ENCODE measurements at places on chromosomes 7 and 10.

- DNase-seq: no peak
These were observed 14.8 kb upstream of the PRKAR1B start for GRCh38 chr7:741850-742249.

DNA sequence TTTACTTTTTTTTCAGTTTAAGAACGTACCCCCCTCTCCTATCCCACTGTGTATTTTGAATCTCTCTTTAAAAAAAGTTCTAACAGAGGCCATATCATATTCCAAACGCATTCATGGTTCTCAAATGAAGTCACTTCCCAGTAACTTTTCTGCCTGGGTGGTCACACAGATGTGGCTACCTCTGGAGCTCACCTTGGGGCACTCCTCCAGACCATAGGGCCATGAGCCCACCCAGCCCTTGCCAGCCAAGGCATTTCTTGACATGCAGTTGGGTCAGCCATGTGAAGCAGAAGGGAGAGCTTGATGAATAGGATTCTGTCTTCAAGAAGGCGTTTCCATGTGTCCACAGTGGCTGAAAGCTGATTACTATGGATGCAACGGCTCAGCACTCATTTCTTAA is 239.3 kb downstream of the RAB11FIP2 start:
- no peak for DNase-seq

DNA sequence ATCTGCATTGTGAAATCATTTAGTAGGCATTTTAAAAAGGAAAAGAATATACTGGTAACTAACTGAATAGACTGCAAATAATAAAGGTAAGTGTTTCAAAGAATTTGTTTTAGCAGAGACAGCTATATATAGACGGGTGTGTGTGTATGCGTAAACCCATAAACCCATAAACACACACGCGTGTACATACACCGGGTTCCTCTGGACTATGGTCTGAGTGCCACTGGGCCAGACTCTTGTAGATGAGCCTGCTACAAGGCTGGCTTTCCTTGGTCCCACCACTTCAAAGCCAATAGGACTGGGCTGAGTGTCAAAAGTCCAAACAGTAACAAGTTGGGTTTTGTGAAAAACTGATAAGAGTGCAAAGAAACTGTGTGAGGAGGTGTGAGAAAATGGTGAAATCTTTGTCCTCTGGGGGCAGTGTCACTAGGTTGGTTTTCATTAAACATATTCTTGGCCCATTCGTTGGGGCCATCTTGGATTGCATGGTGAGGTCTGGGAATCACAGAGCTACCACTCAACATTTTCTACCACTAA is 39.8 kb downstream of the GNA12 start:
- no peak for DNase-seq

DNA sequence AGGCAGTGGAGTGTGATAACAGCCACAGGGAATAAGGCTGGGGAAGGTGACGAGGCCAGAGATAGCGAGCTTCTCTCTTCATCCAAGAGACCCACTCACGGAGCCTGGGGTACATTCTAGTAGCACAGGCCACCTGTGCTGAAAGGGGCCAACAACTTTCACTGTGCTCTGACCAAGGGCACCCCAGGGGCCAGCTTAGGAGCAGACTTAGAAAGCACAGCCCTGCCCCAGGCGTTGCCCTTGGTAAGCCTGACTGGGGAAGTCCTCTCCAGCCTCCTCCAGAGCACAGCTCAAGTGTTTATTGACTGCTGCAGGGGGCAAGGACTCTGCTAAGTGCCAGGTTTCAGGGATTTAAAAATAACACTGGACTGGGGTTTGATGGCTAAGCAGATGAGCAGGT is 44.7 kb downstream of the EBF3 start:
- no peak for DNase-seq

GRCh38 chr7:41655426-41655825 is 47.5 kb downstream of the INHBA start:
- no peak for DNase-seq

DNA sequence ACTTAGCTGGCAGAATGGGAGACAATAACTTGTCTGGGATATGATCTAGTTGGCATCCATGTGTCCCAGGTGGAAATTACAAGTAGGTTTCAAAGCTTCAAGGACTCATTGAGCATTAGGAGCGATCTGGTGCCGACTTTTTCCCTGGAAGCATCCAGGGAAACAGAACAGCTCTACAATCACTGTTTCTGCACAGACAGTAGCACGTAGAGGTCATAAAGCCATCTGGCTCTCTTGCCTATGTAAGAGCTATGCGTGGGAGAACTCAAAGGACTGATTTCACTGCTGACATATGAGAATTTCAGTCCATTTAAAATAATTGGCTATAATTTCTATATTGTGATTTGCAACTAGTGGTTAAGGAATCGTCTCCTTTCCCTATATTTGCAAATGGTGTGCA is 791.7 kb downstream of the REEP3 start:
- no peak for DNase-seq

- DNase-seq: peak; percentile 88
These were observed 1.1 kb downstream of the MAP3K8 start for GRCh38 chr10:30435073-30435422.

DNA sequence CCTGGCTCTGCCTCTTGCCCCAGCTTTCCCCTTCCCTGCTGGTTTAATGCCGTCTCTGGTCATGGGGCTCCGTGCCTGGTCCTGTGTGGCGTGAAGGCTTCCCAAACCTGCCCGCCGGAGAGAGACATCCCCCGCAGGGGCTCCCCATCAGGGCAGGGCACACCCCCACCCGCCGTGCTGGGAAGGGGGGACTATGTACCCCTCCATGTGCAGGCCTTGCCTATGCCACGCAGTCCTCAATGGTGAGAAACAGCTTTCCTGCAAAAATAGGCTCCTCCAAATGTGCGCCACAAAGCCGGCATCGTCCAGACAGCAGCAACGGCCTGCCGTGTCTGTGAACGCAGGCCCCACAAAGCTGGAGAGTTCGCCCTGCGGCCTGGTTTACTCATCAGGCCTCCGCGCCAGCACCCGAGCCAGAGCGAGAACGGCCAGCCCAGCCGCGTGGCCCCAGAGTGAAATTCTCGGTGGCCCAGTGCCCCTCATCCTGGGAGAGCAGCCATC is 313.4 kb downstream of the DNAJB6 start:
- no peak for DNase-seq

DNA sequence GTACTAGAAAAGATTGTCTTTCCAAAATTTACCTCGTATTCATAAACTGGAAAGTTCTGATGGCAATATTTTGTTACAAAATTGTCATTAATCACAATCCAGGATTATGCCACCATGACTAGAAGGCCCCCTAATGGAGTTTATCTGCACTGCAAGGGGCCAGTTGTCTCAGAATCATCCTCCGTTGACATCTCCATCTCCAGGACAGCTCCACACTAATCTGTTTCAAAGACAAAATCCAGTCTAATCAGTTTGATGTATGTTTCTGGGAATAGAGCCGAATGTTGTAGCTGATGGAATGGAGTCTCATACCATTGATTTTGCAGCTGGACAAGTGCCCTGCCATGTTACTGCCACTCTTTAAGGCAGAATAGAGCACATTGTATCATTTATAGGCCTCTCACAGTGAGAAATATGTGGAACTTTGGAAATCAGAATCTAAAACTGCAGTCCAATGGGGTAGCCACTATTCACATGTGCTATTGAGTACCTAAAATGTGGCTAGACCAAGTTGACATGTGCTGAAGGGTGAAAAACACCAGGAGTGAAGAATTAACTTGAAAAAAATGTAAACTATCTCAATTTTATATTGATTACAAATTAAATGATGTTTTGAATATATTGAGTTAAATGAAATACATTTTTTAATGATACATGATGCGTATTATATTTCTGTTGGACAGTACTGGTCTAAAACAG is 38.3 kb upstream of the TOMM7 start:
- peak; percentile 48 for DNase-seq

GRCh38 chr7:78620920-78621319 is 822.3 kb downstream of the PHTF2 start:
- DNase-seq: no peak

GRCh38 chr10:129126982-129127381 is 340.1 kb upstream of the MGMT start:
- DNase-seq: no peak

GRCh38 chr10:117137031-117137910 is 799 bp downstream of the VAX1 start:
- DNase-seq: no peak

- DNase-seq: no peak
These were observed 78.1 kb downstream of the ARL4A start for GRCh38 chr7:12765431-12766100.

- DNase-seq: no peak
These were observed 91.5 kb downstream of the VPS41 start for GRCh38 chr7:38817526-38817925.

DNA sequence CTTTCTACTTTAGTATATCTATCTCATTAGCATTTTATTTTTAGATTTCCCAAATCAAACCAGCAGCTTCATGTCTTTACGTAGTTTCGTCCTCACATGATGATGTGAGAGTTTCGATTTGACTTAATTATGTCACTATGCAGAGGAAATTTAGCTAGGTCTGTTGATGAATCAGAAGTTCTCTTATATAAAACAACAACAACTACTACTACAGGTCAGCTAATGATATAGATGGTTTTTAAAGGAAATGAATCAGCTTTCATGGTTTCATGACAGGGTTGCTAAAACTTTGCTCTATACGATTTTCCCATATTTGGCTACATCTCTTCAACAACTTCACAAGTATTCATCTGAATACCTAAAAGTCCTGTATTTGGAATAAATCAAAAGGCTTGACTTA is 28.6 kb downstream of the JAZF1 start:
- DNase-seq: no peak

GRCh38 chr10:127826154-127826725 is 66.5 kb downstream of the CLRN3 start:
- DNase-seq: no peak

- DNase-seq: no peak
These were observed 911.6 kb downstream of the LRMDA start for GRCh38 chr10:76342996-76343395.

DNA sequence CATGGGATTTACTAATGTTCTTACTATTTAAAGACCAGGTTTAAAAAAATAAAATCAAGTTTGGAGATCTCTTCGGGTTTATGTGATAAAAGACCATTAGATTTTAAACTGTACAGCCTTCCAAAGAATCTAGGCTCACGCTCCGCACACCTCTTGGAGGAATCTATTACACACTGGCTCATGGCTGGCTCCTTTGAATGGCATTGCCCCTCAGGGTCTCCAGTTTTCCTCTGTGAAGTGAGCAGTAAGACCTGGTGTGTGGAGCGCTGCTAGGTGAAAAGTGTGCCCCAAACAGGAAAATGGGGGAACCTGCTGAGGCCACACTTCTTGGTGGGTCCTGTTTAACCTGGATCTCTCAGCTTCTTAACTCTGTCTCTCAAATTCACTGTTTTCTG is 142.3 kb downstream of the KAT6B start:
- no peak for DNase-seq

DNA sequence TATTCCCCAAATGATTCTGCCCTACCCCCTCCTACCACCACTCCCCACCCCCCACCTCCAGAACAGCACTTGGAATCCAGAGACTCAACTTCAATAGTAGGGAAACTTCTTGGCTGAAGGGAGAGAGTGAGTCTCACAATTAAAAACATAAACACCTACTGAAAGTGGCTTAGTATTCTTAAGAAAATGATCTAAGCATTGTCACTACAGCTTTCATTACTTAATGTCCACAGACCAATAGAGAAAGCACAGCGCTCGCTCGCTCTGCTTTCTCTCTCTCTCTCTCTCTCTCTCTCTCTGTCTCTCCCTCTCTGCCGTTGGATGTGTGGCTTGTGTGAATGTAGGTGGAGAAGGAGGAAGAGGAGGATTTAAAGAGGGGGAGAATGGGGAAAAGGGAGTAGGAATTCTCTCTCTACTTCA is 1.5 kb upstream of the SEMA3A start:
- no peak for DNase-seq

GRCh38 chr10:19071946-19072345 is 23.3 kb downstream of the MALRD1 start:
- no peak for DNase-seq

DNA sequence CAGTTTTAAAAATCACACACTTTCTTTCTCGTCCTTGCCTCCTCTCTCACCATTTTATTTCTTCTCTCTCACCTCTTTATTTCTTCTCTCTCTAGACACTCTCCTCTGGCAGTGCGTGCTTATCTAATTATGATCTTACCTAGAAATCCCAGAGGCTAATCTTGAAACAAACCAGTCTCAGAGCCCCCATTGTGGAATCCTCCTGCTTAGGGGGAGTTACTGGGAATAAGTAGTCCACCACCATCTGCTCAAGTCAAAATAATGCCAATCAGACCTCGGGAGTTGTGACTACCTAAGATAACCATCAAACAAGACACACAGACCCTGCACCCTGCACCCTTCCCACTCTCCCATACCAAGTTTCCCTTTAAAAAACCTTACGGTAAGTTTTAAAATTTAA is 256.9 kb downstream of the POM121L12 start:
- no peak for DNase-seq

GRCh38 chr7:96952974-96953391 is 52.4 kb upstream of the DLX6 start:
- DNase-seq: no peak

DNA sequence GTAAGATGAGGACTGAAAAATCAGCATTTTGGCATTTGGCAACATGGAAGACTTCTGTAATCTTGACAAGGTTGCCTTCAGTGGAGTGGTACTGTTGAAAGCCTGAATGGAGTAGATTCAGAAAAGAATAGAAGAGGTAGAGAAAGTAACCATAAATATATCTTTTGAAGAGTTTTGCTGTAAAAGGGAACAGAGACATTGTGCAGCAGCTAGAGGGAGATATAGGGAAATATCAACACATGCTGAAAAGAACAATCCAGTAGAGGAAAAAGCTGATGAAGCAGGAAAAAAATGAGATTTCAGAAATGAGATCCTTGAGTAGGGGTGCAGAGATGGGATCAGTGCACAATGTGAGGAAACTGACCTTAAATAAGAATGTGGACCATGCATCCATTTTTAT is 60.0 kb downstream of the RAPGEF5 start:
- peak; percentile 20 for DNase-seq

DNA sequence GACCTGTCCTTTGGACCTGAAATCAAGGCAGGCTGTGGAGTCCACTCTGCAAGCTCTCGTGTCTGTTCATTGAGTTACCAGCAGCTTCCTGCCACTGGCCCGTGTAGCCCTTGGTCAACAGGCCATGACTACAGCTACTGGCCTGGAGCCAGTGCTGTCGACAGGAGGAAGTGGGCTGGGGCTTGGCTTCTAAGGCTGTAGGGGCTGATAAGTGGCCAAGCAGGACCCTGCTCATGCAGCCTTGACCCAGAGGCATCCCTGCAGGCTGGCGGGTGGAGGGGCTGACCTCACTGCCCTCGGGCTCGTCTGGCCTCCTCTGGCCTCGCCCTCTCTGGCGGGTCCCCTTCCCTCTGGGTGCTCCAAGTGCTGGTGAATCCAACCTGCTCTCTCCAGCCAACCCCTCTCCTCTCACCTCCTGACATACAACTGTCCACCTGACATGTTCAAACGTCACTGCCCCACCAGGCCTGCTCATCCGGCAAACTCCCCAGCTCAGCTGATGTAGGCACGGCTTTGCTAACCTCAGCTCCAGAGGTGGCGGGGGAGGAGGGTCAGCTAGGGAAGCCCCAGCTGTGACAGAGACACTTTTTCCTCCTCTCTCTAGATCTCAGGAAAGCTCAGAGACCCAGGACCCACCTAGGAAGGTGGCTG is 188.6 kb upstream of the LYZL2 start:
- no peak for DNase-seq
